CD8-positive, alpha-beta T cell (primary cell): ENCODE measurements at places on chromosomes 5 and 9.

GRCh38 chr5:127567026-127567768, 49.8 kb downstream of the PRRC1 start:
- no peak for DNase-seq

- no peak for DNase-seq
Observed at GRCh38 chr5:128870923-128871322, 94.4 kb upstream of the SLC27A6 start.

GRCh38 chr5:125575891-125576505, 829.6 kb upstream of the ZNF608 start:
- DNase-seq: no peak

DNA sequence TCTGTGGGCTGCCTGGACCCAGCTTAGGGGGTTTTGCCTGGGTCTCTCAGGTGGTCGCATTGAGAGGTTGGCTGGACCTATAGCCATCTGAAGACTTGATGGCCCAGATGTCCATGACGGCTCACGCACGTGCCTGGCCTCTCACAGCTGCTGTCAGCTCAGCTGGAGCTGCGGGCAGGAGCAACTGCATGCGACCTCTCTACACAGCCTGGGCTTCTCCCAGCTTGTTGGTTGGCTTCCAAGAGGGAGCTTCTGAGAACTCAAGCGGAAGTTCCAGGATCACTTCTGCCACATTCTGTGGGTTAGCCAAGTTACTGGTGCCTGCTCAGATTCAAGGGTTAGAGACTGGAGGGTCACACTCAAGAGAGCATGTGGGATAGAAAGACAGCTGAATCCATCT, 99.2 kb downstream of the DAPK1 start:
- no peak for DNase-seq

DNA sequence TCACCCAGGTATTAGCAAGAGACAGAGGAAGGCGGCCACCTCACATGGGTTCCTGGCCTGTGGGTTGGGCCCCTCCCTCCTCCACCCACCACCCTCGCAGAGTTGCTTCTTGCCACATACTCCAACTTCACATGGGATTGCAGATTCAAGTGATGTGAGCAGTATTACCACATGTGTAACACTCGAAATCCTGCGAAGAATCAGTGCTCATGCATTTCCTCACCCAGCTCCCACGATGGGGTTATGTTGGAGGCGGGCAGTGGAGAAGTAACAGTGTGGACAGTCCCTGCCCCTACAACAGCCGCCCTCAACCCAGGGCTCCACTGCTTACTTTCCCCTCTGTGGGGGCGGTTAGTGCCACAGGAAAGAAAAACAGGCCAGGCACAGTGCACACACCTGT, 3.9 kb upstream of the FBP1 start:
- no peak for DNase-seq

DNA sequence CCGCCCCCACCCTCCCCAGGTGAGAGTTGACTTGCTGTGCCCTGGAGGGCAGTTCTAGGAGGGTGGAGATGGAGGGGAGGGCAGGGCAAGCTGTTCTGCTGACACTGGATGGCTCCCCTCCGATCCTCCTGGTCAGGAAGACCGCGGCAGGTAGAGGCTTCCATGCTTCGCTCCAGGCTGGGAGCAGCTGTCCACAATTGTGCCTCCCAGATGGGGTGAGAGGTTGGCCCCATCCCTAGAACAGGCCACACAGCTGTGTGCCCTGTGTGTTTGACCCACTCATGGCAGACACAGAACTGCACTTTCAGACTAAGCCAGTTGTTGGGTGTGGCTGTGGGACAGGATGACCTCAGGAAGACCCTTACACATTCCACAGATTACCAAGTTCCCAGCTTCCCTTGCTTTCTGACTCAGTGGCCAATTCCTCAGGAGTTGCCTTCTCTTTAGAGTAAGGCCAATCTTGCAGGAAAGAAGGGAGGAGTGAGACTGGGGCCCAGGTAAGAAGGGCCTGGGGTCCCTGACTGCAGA, 72.1 kb upstream of the HSPA9 start:
- no peak for DNase-seq

GRCh38 chr9:12716823-12717600, 23.8 kb downstream of the TYRP1 start:
- DNase-seq: no peak

DNA sequence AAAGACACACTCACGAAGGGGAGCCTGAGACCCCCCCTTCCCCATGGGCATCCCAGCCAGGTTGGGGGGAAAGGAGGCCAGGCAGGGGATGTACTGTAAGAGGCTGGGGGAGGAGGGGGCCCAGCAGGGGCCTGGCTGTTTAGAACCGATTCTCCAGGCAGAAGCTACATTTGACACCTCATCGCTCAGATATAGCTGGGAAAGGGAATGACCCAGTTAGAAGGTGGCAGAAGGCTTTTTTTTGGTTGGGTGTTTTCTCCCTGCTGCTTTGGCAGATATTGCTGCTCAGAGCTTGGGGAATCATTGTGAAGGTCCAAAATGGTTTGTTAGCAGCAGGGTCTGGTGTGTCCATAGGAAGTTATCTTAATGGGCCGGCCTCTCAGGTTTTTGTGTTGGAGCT, 6.0 kb downstream of the CDX1 start:
- DNase-seq: no peak

DNA sequence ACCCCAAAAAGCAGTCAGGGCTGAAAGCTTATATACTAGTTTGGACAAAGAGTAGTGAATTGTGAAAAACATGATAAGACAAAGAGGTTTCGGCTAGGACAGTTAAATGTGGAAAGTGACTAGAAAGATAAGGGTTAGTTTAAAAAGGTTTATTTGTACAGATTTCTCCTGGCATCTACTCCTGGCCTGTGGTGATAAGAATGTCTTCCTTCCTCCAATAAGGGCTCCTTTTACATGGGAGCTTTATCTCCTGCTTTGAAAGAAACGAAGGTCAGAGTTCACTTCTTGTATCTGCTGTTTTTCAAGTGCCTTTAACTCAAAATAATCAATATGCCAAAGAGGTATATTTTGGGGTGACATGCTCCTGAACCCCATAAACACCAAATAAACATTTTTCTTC, 776.1 kb upstream of the COX7C start:
- no peak for DNase-seq

DNA sequence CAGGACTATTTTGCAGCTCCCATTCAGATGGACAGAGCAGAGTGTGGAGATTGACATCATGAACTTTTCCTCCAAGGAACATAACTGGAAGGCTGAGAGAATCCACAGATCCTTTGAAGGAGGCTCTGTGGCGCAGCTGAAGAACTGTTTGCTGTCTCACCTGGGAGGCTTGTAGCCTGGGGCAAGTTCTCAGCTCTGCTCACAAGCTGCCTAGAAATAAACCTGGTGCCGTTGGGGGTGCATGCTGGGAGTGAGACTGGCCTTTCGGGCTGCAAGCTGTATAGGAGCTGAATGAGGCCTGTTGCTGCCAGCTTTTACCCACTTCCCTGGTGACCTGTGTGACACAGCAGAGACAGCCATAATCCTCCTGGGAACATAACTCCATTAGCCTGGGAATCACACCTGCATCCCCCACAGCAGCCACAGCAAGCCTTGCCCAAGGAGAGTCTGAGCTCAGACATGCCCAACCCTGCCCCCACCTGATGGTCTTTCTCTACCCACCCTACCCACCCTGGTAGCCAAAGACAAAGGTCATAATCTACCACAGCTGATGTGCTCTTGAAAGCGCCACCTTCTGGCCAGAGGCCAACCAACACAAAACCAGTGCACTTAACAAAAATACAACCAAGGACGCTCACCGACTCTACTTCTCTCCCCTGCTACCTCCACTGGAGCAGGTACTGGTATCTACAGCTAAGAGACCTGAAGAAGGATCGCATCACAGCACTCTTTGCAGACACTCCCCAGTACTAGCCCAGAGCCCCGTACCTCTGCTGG, 205.1 kb upstream of the MRPS30 start:
- DNase-seq: no peak

- DNase-seq: no peak
Observed at GRCh38 chr5:149610589-149611255, 29.4 kb downstream of the ARHGEF37 start.

GRCh38 chr5:53034832-53035231, 45.7 kb downstream of the ITGA2 start:
- DNase-seq: no peak

DNA sequence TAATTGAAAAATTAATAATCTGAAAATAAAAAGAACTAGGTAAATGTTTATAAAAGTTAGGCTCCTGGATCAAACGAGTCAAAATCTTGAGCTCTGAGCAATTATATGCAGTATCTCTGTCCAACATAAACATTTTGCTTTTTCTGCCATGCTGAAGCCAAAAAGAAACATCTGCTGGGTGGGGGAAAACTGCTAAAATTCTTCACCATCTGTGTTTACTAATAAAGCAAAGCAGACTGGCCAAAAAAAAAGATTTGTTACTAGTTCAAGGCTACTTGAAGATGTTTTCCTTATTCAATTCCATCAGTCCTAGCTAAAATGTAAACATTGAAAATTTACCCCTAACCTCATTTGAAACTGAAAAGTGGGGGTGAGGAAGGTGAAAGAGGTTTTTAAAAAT, 29.7 kb downstream of the GTF3C4 start:
- no peak for DNase-seq

- no peak for DNase-seq
Observed at GRCh38 chr5:88923623-88924329, 40.8 kb upstream of the MEF2C start.

DNA sequence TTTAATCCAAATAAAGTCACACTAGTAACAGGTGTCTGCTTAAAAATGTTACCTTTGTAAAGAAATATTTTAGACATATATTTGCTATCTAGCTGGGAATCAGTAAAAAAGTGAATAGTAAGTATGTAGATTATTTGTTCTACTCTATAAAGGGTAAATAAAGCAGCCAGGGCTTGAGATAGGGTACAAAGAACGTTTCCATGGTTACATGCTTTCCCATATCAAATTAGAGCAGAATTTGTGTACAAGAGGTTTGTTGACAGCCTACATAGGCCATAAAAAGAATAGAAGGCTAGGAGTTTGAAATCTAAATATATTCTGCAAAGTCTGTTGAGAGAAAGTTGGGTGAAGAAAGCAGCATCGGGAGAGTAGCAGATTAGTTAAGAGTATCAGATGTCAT, 160.9 kb upstream of the POU5F2 start:
- DNase-seq: no peak

GRCh38 chr5:80959138-80959537, 1.0 kb upstream of the RASGRF2 start:
- DNase-seq: no peak

GRCh38 chr5:27241564-27242257, 203.3 kb upstream of the CDH9 start:
- DNase-seq: no peak

GRCh38 chr5:38707352-38708210, 138.2 kb upstream of the OSMR start:
- DNase-seq: no peak

DNA sequence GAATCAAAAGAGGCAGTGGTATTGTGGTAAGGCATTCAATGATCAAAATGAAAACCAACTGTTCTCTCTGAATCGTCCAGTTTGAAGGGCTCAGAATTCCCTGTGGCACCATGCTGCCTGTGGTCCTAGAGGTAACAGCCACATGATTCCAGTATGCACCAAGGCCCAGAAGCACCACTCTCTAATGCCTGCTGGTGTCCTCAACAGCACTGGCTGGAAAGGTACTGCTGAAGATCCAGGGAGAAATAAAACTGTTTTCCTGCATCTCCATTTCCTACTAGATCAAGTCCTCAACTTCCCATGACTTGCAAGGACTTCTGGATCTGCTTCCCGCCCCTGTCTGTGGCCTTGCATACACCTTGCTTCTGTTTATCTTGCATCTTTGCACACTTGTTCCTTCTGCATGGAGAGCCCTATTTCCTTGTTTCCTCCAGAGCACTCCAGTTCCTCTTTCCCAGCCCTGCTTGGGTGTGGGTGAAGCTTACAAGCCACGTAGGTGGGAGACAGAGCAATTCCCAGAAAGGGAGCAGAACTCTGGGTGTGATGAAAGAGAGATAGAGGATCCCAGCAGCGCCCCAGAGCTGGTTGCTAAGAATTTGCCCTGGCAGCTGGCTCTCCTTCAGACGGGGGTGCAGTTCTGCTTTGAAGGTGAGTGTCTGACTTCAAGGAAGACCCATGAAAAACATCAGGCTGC, 41.0 kb upstream of the EQTN start:
- no peak for DNase-seq

DNA sequence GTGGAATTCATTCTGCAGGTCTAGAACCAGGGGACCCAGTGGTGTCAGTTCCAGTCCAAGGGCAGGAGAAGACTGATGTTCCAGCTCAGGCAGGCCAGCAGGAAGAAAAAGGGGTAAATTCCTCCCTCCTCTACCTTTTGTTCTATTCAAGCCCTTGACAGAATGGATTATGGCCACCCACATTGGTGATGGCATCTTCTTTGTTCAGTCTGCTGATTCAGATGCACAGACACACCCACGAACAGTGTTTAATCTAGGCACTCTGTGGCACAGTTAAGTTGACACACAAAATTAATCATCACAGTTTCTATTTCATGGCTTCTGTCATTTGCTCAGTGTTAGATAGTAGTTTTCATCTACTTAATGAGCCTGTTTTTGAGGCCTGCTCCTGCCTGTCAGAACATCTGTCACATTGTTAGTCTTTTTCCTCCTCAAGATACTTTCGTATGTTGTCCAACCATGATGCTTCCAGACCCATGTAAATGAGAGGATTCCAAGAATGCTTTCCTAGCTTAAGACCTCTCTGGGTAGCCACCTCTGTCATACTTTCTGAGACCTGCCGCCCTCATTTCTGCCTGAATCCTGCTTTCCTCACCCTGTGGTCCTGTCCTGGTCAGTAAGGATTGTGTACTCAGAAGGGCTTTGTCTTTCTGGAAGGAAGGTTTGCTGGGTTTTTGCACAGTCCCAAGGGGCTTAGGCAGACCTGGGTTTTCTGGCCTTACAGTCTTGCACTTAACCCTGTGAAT, 72.5 kb downstream of the SPIN1 start:
- no peak for DNase-seq

DNA sequence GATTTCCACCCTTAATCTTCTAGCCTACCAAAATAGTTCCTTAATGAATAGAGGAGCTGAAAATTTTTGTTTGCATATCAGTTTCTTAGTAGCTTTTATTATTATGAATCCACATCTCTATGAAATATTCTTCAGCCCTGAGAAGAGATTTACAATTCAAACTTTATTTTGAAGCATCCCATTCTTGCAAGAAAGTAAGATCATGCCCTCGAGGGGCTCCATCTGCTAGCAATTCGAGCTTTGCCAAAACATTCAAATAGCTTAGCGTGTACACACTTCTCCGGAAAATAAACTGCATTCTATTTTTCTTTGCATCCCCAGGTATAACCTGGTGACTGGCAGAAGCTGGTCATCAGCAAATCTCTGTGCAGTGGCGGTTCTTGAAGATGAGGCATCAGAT, 370.7 kb downstream of the MTRR start:
- no peak for DNase-seq

- DNase-seq: no peak
Observed at GRCh38 chr5:164098531-164098930, 593.1 kb downstream of the MAT2B start.

- no peak for DNase-seq
Observed at GRCh38 chr5:110879675-110880074, 140.9 kb downstream of the SLC25A46 start.

DNA sequence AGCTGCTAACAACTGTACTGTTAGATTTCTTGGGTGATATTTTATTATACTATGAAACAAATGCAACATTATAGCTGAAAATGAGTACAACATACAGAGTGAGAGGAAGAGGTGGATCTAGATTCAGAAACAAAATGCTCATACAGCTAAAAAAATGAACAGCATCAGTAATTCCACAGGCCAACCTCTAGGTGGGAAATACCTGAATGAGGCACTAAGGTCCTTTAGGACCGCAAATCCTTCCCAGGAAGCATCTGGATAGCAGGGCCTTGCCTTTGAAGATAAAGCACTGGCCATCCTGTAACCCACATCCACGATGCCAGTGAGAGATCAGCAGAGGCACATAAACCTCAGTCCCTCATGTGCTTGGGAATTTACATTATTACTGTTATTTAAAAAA, 310.8 kb downstream of the YTHDC2 start:
- DNase-seq: no peak
